ENCODE measurements at places on chromosomes 3 and 15.

- no peak for DNase-seq
Measured at GRCh38 chr3:87436781-87437543, 160.6 kb upstream of the POU1F1 start.

- DNase-seq = no peak
Measured at GRCh38 chr3:141860766-141861513, 15.5 kb upstream of the ATP1B3 start.

DNA sequence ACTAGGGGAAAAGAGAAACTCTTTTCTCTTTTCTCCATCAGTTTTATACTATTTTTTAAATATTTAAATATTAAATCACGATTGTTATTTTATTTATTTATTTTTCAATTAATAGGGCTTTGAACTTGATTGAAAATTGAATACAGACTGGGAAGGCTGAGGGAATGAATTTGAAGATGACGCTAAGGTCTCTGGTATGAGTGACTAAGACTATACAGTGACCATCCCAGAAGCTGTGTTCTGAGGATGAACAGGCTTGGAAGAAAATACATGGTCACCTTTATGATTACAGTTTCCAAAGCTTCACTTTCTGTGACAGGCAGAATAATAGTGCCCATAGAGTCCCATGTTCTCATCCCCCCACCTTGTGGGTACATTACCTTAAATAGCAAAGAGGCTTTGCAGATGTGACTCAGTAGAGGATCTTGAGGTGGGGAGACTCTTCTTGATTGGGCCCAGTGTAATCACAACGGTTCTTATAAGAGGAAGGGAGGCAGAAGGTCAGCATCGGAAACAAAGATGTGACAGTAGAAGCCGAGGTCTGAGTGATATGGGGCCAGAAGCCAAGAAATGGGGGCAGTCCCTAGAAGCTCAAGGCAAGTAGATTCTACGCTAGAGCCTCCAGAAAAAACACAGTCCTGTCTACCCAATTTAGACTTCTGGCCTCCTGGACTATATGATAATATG, 51.0 kb upstream of the LPP start:
- no peak for DNase-seq

DNA sequence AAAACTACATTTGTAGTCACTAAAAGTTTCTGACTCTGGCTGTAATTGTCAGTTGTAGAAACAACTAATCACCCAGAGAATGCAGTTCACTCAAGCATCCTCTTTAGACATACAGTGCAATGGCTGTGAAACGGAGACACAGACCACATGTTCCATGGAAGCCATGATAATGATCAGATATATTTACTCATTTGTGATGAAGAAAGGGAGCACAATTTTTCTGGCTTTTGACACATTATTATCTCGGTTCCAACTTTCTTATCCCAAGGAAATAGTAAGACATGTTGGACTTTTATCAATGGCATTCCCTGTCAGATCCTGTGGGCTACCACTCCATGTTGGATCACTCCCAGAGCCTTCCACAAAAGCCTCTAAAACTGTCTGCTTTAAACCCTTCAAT, 215.0 kb upstream of the LRIG1 start:
- no peak for DNase-seq

GRCh38 chr3:46847744-46848143, 15.5 kb downstream of the MYL3 start:
- no peak for DNase-seq

GRCh38 chr3:130569461-130570365, 52.7 kb downstream of the COL6A6 start:
- no peak for DNase-seq

- DNase-seq = no peak
Measured at GRCh38 chr15:74399100-74399499, 31.7 kb upstream of the CYP11A1 start.

GRCh38 chr3:141998669-141999290, 122.3 kb downstream of the ATP1B3 start:
- no peak for DNase-seq

GRCh38 chr3:70829092-70829491, 516.7 kb upstream of the MDFIC2 start:
- no peak for DNase-seq

DNA sequence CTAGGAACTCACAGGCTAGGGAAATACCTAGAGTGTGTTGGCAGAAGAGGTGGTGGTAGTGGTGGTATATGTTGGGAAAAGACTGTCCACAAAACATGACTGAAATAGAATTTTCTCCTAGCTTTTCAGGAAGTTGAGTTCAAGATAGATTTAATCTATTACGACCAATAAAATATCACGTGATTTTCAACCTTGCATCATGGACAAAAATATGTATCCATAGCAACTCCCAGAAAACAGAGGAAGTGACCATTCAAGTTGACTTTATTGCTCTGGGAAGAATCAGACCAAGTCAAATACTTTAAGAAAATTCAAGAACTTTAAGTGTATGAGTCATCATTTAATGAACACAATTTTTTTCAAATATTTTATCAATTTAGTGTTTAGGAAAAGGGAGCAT, 347.0 kb upstream of the ZNF385D start:
- no peak for DNase-seq
